ENCODE measurements at places on chromosomes 2 and 18.

DNA sequence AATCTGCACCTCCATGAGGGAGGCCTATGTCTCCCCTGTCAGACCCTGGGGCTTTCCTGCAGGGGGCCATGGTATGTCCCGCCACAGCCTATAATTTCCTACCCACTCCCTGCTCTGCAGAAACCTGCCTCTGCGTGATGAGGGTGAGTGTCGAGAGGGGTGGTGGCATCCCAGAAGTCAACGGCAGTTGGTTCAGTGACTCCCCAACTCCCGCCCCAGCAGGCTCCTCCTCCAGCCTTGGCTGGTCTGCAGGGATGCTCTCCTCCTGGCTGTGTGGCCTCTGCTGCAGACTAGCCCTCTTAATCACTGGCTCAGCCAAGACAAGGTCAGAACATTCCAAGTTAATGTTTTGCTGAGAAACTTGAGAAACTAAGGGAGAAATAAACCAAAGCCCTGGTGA, 13.3 kb downstream of the CELF4 start:
- DNase-seq = no peak

GRCh38 chr2:122244598-122245229, 489.3 kb downstream of the TSN start:
- no peak for DNase-seq

GRCh38 chr2:37575780-37576179, 95.7 kb downstream of the CDC42EP3 start:
- DNase-seq = no peak

DNA sequence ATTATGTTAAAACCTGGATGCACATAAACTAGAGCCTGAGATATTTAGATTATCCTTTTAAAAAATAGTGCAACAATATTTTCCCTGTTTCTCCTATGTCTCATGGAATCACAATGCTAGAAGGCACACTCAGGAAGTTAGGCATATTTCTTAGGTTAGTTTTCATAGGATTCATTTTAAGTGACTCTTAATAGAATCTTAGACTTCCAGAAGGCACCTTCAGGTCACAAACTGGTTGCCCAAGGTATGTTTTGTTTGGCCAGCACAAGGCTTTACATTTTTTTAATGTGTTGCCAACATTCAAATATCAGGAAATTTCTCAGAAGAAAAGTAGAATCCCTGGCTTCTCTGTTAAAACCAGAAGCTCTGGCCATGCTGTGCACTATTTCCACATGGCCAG, 129.3 kb downstream of the LNPK start:
- no peak for DNase-seq

DNA sequence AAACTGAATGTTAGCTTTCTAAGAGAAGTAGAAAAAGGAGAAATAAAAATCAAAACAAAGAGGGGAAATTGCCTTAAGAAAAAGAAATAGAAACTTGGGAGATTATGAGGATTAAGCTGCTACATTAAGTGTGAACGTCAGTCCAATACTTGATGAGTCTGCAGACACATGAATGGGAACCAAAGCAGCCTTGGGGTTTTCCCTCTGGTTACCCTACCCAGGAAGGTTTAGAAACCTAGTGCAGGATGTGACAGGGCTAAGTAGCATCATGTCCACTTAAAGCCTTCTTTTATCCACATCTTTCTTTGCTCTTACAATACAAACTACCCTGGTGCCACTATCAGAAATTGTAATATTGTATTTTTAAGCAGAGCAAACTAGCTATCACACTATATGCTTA, 22.3 kb downstream of the SLC35F5 start:
- no peak for DNase-seq

- DNase-seq = no peak
Measured at GRCh38 chr2:98875081-98875728, 60.8 kb downstream of the CRACDL start.

DNA sequence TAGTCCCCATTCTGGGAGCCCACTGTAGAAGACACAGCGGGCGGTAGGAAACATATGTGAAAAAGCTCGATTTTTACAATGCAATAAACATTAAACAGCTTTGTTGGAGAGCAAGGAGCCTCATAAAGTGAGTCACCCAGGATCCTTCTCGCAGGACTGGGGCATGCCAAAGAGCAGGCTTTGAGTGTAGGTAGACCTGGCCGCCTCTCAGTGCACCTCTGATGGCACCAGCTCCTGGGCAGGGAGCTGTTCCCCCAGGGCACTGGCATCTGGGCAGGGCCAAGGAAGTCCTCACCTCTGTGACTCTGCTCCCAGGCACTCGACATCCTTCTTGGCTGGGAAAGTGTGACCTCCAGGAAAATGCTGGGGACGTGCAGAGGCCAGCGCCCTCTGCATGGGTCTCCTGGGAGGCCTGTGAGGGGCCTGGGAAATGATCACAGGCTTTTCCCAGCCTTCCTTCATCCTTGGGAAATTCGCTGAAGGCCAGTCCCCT, 94.2 kb downstream of the POLR1A start:
- no peak for DNase-seq

- DNase-seq = no peak
Measured at GRCh38 chr2:95270541-95271081, 3.6 kb upstream of the PROM2 start.

DNA sequence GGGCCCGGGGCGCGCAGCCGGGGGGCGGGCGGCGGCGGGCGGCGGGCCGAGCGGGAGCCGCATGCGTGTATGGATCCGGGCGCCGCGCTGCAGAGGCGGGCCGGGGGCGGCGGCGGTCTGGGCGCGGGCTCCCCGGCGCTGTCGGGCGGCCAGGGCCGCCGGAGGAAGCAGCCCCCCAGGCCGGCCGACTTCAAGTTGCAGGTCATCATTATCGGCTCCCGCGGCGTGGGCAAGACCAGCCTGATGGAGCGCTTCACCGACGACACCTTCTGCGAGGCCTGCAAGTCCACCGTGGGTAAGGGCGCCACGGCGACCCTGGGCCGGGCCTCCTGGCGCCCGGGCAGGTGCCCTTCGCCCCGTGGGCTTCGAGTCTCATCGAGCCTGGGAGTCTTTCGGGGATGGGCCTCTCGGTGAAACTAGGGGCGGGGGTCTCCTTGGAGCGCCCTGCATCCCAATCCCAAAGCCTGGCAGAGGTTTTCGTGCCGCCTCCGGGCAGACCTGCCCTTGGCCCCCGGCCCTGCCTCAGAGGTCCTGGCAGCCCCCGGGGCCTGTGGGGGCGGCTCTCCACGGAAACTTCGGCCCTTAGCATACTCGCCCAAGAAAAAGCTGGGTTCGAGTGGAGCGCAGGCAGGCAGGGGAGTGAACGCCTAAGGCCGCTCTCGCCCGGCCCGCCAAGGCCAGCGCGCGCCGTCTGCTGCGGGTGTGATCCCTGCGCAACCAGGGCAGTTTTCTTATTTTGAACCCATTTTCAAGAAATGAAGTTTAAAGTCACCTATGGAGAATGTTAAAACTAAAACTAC, 622 bp downstream of the RAB12 start:
- DNase-seq = no peak

DNA sequence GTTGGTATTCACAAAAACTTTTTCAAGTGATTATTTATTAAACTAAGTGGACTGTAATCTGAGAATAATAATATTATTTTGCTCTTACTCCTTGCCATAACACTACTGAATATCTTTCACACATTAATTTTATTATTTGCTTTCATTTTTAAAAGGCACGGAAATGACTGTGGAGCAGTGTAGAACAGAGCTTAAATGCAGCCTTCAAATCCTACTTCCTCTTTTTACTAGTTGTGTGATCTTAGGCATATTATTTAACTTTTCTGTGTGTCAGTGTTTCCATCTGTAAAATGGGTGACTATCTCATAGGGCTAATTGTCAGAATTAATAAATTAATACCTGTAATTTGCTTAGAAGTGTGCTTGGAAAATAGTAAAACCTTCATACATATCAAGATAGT, 55.5 kb upstream of the SLC8A1 start:
- DNase-seq = no peak

GRCh38 chr18:41967680-41968079, 12.6 kb downstream of the PIK3C3 start:
- DNase-seq = no peak

DNA sequence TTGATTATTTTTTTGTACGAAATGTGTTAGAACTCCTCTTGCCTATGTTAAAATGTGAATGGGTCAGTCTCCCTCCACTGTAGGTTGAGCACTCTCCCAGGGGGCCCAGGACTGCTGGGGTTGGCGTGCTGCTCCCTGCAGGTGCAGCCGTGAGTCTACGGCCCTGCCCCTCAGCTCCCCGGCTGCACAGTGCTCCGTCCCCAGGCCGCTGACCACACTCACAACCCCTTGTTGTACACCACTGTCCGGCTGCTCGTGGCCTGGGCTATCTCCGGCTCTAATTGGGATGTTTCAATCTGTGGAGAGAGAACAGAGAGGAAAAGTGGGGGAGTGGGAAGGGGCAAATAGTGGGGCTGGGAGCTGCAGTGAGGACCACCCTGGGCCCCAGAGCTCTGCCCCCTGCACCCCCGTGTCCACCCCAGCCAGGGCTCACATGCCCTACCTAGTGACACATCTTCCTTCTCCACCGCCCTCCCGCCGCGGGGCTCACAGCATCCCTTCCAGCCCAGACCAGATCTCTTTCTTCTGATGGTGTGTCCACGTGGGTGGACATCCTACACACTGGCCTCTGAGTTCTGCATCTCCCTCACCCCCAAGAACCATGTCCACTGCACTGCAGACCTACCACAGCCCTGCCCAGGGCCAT, 27.6 kb downstream of the EMX1 start:
- DNase-seq = no peak

GRCh38 chr18:40917056-40917455, 1038.0 kb upstream of the PIK3C3 start:
- DNase-seq = no peak

DNA sequence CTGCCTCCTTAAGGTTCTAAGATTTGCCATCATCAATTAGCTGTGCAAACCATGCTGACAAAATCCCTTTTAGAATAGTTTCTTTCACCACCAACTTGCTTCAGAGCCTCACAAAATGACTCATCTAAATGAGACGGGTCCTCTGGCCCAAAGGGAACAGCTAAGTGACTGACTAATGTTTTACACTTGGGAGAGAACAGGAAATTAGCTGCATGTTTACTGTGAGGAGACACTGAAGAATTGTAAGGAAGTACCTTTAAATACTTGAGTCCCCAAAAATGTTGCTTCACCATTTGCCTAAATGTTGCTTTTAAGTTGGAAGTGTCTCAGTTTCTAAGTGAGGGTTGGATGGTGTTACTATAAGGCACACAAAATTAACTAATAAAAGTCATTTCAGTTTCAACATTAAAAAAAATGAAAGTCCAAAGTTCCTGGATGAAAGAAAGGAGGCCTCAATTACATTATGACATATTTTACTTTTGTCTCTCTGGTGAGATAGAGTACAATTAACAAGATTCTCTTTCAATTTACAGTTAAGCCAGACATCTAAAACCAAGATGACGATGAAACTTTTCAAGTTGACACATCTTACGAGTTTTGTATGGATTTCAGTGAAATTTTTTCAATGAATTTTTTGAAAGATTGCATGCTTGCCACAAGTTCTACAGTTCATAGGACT, 229.1 kb upstream of the FN1 start:
- no peak for DNase-seq

DNA sequence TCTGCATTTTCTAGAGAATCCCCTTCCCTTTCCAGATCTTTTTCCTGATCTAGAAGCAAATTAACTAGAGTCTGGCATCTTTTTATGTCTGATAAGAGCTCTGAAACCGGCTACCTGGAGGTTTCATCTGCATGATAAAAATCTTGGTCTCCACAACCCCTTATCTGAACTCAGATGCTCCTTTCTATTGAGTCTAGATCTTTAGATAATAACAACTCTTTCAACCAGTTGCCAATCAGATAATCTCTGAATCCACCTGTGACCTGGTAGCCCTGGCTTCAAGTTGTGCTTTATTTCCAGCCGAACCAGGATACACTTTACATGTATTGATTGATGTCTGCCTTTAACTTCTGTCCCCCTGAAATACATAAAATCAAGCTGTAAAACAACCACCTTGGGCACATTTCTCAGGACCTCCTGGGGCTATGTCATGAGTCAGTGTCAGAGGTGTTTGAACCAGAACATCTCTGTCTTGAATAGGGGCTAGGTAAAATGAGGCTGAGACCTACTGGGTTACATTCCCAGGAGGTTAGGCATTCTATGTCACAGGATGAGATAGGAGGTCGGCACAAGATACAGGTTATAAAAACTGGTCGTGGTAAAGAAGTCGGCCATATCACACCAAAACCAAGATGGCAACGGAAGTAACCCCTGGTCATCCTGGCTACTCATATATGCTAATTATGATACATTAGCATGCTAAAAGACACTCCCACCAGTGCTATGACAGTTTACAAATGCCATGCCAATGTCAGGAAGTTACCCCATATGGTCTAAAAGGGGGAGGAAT, 20.8 kb downstream of the RALBP1 start:
- no peak for DNase-seq

DNA sequence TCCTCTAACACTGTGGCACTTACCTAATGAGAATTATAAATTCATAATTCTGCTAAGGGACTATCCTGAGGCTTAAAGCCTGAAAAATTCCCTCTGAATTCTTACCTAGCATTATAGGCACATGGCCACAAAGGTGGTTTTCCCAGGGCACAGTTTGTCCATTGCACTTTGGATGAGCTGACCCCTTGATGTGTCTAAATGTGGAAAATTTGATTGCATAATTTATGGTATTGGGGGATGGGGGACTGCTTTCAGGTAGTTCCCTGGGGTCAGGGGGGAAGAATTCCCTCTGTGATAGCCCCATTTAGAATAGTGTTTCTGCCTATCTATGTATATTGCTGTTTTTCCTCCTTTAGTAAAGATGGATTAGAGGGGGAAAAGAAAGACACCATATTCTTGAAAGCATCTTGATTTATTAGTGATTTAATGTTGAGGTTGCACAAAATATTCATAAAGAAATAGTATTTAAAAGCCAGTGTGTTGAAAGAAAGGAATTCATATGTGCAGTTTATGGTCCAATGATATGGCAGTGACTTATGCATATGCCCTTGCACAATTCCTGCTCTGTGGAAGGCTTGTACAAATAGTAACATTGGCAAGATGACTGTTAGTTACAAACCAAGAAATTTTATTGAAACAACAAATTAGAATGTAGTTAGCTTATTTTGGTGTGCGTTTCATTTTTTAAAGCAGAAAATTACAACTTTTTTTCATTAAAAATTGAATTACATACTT, 8.7 kb upstream of the HTR2B start:
- no peak for DNase-seq

DNA sequence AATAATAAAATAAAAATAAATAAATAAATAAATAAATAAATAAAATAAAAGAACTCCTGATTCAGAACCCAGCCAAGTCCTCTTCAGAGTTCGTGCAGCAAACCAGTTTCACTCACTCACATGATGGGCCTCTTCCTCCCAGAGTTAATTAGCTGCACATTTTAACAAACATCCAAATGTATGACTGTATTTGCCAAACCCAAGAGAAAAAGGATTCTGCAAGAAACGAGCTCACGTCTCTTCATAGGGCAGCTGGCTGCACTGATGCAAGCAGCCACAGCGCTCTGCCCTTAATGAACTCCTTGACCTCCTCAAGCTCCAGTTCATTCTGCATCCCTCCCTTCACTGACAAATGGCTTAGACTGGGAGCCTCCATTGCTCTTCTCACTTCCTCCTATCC, 55.1 kb downstream of the MREG start:
- no peak for DNase-seq

All from stimulated activated CD4-positive, alpha-beta T cell treated with anti-CD3 and anti-CD28 coated beads, Interleukin-12 subunit alpha, Interleukin-12 subunit beta, amount 100 ng/mL, for 48 hours (primary cell).